ENCODE measurements at places on chromosomes 6 and 20.

- no peak for DNase-seq
Observed at GRCh38 chr6:158324136-158324535, 11.9 kb downstream of the TULP4 start.

GRCh38 chr6:169587975-169588374 lies 113.9 kb downstream of the WDR27 start:
- no peak for DNase-seq

- peak; percentile 1 for DNase-seq
Observed at GRCh38 chr6:129475477-129476247, 234.3 kb downstream of the ARHGAP18 start.

- DNase-seq, result no peak
Observed at GRCh38 chr6:83514866-83515466, 2.6 kb downstream of the PRSS35 start.

GRCh38 chr6:91020744-91021143 lies 433.9 kb upstream of the MAP3K7 start:
- DNase-seq, result no peak

GRCh38 chr6:14775528-14775927 lies 470.3 kb upstream of the JARID2 start:
- DNase-seq, result peak; percentile 21

DNA sequence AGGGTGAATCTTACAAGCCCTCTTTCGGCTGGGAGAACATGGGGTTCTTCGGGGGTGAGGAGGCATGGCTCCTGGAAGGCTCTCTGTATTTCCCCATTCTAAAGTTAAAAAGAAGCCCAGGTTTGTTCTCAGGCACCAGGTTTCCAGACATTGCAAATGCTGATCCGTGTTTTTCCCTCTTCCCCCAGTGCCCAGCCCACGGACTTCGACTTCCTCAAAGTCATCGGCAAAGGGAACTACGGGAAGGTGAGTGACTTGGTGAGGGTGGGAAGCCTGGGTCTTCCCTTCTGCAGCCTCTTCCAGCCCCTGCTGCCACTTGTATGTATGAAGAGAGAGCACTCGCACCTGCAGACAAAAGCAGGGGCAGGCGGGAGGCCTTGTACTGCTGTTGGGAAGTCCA lies 8.7 kb downstream of the SGK2 start:
- no peak for DNase-seq

DNA sequence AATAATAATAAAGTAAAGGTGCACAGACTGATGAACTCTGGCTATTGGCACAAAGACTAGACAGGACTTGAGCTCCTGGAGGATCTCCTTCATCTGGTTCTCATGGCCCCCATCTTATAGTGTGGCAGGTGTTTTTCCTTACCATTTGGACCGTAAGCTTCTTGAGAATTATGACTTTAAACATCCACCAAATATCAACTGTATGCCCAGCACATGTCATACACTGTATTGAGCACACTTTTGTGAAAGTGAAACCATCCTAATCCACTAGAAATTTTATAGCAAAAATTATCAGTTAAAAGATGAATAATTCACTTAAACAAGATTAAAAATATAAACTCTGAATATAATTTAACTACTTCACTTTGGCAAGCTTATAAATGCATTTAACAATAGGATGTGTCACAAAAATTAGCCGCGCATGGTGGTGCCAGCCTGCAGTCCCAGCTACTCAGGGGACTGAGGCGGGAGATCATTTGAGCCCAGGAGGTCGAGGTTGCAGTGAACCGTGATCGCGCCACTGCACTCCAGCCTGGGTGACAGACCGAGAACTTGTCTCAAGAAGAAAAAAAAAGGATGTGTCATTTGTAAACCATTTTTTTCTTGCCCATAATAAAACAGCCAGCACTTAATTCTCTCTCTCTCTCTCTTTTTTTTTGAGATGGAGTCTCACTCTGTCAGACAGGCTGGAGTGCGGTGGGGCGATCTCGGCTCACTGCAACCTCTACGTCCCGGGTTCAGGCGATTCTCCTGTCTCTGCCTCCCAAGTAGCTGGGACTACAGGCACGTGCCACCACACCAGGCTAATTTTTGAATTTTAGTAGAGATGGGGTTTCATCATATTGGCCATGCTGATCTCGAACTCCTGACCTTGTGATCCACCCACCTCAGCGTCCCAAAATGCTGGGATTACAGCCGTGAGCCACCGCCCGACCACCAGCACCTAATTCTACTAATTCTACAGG lies 9.1 kb downstream of the HIVEP2 start:
- DNase-seq, result no peak

GRCh38 chr6:89675949-89676748 lies 37.6 kb upstream of the LYRM2 start:
- DNase-seq, result no peak

DNA sequence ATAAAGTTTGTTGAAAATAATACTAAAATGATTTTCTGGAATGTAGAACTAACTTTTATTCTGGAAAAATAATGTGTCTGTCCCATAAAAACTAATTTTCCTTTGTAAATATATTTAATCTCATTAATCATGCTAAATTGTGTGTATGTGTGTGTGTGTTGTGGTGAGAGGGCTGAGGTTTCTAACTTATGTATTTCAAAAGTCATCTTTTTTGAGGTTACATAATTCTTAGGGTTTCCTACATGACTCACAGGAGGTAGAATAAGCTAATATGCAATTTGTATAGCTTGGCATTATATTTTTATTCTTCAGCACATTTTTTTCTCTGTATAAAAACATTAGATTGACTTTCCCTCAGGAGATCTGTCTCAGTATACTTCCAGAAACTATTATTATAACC lies 64.1 kb upstream of the CLVS2 start:
- DNase-seq, result no peak

GRCh38 chr6:5490501-5491069 lies 229.3 kb downstream of the FARS2 start:
- no peak for DNase-seq

- DNase-seq, result no peak
Observed at GRCh38 chr20:49290608-49291191, 12.8 kb upstream of the ZNFX1 start.

DNA sequence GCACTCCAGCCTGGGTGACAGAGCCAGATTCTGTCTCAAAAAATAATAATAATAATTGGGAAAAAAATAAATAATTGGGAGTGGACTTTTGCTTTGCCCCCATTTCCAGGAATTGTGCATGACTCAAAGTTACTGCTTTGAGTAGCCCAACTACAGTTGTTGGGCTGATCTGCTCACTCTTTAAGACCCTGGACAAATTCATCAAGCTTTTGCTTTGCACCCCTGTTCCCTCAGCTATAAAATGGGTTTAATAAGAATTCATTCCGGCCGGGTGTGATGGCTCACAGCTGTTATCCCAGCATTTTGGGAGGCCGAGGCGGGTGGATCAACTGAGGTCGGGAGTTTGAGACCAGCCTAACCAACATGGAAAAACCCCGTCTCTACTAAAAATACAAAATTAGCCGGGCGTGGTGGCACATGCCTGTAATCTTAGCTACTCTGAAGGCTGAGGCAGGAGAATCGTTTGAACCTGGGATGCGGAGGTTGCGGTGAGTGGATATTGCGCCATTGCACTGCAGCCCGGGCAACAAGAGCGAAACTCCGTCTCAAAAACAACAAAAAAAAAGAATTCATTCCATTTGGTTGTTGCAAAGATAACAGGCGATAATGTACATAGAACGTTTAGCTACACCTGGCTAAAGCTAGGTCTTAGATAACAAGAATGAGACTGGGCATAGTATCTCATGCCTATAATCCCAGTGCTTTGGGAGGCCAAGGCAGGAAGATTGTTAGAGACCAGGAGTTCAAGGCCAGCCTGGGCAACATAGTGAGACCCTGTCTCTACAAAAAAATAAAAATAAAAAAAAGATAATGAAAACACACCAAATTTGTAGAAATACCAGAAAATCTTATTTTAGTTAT lies 87.9 kb upstream of the ZNF217 start:
- DNase-seq, result no peak

DNA sequence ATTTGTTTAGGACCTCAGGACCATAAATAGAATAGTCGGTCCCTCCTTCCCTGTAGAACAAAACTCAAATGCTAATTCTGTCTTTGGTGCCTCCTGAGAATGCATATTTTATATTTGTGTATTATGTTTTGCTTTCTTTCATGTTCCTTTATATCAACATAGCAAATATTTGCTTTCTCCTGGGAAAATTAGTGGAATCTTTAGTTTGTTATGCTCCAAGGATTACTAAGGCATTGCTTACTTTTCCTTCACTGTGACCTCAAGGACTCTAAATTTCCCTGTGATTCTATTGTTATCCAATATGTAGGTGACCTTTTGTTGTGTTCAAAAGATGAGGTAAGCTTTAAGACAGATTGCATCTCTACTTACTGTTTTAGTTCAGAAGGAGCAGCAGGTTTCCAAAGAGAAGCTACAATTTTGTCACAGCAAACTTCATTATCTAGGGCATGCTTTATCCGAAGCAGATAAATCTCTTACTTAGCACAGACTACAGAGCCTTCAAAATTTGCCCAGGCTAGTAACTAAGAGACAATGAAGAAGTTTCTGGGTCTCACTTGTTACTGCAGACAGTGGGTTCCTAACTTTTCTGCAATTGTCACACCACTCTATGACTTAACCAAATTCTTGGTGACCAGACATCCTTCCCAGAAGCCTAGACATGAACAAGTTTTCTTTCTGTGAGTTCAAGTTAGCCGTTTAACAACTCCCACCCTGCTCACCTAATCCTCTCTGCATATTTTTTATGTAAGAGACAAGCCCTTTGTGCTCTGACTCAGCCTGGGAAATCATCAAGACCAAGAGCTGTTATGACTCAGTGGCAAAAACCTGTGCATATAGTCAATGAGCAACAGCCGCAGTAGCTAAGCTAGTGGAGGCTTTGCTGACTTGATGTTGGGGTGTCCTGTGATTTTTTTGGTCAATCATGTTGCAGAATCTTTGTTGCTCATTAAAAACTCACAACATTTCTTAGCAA lies 378.8 kb downstream of the QKI start:
- no peak for DNase-seq

GRCh38 chr20:41161886-41162285 lies 24.5 kb downstream of the PLCG1 start:
- no peak for DNase-seq

- DNase-seq, result no peak
Observed at GRCh38 chr6:106397431-106397830, 36.9 kb downstream of the CRYBG1 start.

GRCh38 chr20:3084283-3084985 lies at the start of gene AVP:
Gene AVP (minus strand): TSS chr20:3084724. CDS start chr20:3084674, 50 bp downstream.
- DNase-seq, result no peak

DNA sequence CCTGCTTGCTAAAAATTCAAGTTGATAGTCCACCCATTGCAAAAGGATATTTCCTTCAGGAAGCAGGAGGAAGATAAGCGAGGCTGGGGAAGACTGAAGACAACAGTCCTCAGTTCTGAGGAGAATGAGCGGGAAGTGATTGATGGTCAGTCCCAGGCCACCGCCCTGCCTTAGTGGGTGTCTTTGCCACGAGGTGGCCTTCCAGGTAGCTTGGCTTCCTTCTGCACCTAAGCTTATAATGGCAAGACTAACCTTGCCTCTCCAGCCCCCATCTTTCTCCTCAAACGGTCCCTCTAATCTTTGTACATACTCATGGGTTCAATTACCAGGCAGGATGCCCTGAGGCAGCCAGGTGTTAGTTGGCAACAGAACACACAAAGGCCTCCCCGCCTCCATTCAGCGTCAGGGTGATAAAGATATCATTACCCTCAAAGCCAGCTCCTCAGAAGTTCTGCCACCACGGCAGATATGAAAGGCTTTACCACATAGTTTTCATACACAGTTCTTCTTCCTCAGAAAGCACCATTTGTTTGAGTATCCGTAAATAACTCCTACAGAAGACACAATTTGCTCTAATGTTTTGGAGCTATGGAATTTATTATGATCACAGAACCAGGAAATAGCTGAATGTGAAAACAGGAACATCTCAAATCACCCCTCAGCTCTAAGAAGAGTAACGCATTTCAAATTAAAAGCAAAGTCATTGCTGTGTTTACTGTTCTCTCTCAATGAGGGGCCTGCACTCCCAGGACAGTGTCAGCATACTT lies 249.4 kb downstream of the ATXN1 start:
- DNase-seq, result no peak

DNA sequence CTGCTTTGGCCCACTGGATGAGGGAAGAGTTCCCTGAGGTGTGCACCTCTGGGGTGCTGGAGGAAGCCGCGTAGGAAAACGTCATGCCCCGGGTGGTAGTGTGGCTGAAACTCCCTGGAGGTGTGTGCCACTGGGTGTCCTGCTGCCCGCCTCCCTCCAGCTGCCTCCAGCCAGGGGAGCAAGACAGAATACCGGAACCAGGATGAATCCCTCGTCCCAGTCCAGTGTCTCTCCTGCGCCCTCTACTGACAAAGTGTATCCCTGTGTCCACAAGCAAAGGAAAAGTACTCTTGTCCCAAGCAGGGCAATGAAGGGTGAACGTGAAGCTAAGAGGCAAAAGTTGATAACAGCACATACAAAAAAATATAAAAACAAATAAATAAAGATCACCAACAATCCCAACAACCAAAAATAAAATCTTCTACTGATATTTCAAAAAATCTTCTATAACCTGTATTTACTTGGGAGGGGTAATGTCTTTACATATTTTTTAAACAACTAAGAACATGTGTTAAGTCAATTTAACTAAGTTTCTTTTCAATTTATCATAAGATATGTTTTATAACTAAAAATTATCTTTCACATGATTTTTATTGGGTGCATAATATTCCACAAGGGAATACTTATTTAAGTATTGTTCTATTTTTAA lies 437.6 kb downstream of the MAFB start:
- DNase-seq, result no peak

DNA sequence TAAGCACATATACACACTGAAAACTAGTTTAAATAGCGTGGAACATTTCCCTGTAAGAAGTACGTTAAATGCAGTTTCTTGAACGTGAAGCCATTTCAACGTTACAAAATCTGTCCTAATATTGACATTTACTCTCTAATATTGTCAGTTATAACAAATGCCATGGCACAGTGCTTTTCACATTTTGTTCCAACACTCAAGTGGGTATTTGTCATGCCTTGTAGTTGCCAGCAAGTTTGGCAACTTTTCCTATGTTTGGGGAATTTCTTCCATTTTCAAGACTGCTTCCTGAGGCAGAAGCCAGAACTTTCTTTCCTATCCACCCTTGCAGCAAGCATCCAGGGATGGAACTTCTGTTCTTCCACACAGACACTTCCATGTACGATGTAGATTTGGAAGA lies 63.0 kb downstream of the STX11 start:
- no peak for DNase-seq

DNA sequence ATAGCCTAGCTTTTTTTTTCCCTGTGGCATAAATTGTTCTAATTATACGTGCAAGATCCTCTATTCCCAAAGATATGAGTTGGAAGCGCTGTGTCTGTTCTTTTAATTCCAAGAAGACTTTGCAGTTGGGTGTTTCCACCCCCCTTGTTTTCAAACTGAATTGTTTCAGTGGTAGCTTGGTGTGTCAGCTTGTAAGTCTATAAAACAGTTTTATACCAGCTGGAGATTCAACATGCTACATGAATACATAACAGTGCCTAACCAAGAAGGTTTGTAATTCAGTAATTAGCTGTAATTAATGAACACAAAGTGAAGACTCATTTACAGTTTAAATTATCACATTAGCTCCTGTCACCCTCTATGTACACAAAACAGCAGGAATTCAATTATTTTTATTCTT lies 154.0 kb downstream of the ZNF217 start:
- DNase-seq, result no peak

Data from NCI-H510A (cell line).